ENCODE measurements at places on chromosomes 4 and X. TPM values are rescaled to one million over a fixed set of nuclear protein-coding genes. Genes with fewer than 3 reads are reported as not detected.

GRCh38 chrX:102654696-102655095 is 3.4 kb downstream of the GPRASP1 start:
- no peak for DNase-seq

- no peak for DNase-seq
Observed at GRCh38 chrX:32483534-32484136, 727.7 kb downstream of the DMD start.

DNA sequence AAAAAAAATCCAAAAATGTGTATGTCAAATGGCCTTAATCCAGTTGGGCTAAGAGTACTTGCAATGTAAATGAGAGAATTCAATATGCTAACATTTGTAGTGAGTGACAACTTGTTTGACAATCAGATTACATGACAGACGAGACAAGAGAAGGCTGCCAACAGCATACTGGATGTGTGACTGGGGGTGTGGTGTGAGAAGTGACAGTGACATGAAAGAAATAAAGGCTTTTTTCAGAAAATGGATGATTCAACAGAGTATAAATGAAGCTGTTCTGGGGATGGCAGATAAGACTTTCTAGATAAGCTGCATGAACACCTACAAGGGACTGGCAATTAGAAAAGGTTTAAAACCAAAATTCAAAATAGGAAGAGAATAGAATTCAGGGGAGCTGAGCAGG is 143.4 kb downstream of the CENPC start:
- no peak for DNase-seq

DNA sequence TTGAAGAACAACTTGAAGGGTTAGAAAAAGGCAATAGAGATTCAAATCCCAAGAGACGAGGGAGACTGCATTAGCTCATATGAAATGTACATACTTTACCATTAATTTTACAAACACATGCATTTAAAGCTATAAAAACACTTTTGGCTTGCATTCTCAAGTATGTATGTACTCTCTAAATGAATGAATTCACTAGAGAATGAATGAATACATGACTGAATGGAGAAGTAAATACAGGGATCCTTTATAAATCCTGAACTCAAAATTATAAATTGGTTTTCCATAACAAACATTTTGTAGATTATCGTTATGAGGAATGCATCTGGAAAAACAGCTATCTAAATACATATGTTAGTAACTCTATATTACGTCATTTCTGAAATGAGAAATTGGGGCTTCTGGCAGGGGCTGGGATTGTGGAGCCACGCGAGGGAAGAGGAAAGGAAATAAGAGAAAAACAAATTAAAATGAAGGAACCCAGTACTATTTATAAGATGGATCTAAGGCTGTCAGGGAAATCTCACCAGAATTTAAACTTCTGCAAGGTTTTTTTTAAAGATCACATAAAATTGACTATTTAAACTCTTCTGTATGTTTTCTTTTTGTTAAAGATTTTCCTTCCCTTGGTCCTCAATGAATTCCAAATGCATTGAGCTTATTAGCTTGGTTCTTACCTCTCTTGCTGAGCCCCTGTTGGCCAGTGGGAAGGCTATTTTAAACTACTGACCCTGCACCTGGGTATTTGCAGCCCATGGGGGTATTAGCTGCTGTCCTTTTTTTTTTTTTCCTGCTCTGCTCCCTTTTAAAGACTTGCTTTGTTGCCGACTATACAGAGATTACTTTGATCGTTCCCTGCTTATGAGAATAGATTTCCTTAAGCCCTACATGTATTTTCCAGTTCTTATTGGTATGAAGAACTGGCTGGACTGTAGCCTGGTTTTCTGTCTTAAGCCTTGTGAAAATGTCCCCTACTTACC is 207.8 kb downstream of the ADGRL3 start:
- DNase-seq = no peak

ACE2 gene
- 5.6 TPM for total RNA-seq

DNA sequence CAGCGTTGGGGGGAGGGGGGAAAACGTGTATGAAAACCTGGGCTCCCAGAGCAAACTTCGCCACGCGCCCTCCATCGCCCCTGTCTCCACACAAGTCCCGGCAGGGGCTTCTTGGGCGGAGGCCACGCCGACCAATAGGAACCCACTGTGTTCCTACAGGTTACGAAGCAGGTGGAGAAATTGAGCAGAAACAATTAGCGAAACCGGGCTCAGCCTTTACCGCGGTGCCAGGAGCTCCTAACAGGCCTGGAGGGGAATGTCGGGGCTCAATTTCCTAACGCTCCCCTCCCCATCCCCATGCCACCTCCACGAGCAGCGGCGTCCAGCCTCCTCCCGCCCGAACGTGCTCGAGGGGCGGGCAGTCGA is 589 bp upstream of the KIT start:
- DNase-seq = no peak

CITED1 gene
- total RNA-seq = 24.6 TPM

GRCh38 chr4:39063430-39063829 is 1.4 kb downstream of the KLHL5 start:
- no peak for DNase-seq

UGT2B11 gene
- total RNA-seq = 18.4 TPM

DNA sequence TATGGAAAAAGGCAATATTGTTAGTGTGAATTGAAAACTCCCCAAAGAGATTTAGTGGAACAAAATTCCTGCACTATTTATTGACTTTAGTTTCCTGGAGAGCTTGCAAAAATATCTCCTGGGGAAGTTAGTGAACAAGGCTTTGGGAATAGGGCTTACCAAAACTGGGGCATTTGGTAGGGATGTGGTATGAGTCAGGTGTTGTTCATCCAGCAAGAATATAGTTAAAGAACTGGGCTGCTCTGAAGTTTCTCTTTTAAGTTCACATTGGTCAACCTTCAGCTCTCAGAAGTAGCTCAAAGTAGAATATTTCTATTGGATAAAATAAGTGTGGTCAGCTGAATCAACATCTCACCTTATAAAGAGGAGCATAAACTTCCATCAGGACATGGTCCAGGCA is 185.0 kb downstream of the CPE start:
- DNase-seq = no peak

DNA sequence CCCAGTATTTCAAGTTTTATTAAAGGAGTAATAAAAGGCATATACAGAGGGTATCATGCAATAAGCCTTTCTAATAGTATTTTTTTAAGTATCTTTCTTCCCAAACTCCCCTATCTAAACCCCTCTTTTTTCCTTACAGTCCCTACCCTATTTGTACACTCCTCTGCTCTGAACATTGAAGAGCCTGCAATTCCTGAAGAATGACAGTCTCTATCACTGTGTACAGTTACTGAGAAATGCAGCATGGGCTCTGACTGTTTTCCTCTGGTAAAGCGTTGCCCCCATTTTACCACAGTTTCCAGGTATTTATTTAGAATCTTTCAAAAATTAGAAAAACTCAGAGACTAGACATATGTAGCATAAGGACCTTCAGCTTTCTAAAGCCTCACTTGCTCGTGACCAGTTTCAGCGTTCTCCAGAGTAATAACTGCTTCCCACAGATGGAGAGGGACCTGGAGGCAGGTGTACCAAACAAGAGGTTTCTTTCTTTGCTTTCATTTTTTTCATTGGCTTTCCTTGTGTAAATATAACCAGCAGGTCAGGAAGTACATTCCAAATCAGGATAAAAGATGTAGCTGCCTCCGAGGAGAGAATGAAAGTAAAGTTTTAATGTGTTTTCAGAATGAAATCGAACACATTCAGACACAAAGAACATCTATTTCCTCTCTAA is 230.8 kb downstream of the CFAP299 start:
- DNase-seq = no peak

MORC4 gene
- total RNA-seq = 19.7 TPM

ARSJ gene
- total RNA-seq = 10.7 TPM

- DNase-seq = no peak
Observed at GRCh38 chrX:118990512-118991227, 16.3 kb downstream of the LONRF3 start.

- no peak for DNase-seq
Observed at GRCh38 chr4:20353646-20354045, 101.9 kb downstream of the SLIT2 start.

DNA sequence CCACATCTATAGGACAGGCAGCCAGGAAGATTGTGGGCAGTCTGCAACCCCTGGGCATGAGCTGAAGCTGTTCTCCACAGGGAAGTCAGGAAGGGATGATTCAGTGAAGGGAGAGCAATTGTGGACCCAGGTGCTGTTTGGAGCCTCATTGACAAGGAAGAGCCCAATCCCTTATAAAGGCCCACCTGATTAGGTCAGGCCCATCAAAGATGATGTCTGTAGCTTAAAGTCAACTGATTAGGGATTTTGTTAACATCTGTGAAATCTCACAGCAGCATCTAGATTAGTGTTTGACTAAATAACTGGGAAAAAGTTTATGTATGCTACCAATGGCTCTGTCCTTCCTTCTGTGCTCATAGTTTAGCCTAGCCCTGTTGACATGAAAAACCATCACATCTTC is 127.5 kb downstream of the FRAS1 start:
- no peak for DNase-seq

- DNase-seq = no peak
Observed at GRCh38 chr4:156158747-156159146, 205.1 kb upstream of the CTSO start.

GRCh38 chr4:48668254-48669017 is 111.6 kb downstream of the FRYL start:
- DNase-seq = no peak

RRH gene
- total RNA-seq = not detected

DNA sequence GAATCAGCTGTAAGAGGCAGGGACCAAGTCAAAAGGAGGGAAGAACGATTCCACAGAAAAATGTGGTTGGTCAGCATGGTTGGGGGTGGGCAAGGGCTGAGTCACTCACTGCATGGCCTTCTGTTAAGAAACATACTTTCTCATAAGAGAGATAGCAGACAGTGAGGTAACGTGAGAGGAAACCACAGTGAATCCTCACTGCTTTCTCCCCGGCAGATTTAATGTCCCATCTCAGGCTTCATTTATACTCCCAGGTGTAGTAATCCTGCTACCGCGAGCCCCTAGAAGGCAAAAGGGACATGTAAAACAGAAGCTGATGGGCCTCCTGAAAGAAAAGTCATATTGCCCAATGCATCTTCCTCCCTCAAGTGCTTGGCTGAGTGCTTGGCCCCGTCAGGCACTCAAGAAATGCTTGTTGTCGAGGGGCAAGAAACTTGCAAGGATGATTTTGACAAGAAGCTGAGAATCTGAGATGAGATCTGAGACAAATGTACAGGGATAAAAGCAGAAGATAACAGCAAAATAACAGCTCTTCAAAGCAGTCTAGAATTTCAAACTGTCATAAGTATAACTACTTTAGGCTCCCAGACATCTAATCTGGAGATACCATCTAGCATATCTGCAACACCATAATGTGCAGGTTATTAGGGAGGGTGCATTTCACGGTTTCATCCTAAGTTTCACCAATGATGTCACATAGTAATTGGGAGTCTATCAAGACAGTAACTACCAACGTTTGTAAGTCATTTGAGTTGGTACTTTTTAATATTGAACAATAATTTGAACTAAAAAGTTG is 40.2 kb downstream of the SH3KBP1 start:
- no peak for DNase-seq

DNA sequence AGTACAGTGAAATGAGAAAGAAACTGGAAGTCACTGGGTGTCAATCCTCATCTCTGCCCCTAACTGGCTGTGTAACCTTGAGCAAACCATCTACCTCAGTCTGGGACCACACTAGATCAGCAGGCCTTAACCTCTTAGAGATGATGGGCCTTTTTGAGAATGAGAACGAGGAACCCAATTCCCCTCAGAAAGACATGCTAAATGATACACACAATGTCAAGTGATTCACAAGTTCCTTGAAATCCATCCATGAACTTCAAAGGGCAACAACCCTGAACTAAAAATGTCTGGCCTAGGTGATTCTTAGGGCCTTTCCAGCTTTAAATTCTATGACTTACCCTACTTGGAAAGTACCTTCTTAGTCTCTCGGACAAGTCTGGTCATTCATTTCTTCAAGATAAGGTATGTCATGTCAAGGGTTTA is 47.4 kb downstream of the ACSL4 start:
- DNase-seq = no peak

DDX53 gene
- total RNA-seq = not detected

CCDC120 gene
- 6.3 TPM for total RNA-seq

HSFX4 gene
- total RNA-seq = not detected

PAGE2 gene
- not detected for total RNA-seq

DNA sequence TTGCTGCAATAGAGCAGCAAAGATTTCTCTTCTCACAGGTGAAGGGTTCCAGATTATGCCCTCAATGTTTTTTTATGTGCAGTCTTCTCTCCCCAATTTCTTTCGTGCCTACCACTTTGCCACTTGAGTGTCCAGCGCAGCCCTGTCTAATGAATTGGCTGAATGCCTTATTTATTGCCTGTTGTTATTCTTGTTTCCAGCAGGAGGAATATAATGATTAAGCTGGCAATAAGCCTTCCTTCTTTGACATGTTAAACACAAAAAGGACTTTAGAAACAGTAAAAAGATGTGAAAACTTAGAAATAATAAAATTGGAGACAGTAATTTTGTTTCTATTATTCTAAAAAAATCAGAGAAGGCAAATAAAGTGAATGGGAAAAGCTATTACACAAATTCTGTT is 34.6 kb upstream of the FRAS1 start:
- no peak for DNase-seq

DNA sequence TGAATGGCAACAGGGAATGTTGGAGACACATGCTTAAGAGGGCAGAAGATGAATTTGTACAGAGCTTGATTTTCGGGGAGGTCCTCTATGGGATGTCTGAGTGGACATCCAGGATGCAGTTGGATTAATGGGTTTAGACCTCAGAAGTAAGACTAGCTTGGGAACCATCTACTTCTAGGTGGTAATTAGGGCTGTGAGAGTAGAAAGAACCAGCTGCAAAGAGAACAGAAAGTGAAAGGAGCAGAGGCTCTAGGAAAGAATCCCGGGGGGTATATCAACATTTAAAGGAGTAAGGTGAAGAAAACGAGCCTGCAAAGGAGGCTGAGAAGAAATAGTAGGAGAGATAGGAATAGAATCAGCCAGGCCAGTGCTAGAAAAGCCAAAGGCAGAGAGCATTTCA is 29.0 kb upstream of the NKRF start:
- no peak for DNase-seq

DNA sequence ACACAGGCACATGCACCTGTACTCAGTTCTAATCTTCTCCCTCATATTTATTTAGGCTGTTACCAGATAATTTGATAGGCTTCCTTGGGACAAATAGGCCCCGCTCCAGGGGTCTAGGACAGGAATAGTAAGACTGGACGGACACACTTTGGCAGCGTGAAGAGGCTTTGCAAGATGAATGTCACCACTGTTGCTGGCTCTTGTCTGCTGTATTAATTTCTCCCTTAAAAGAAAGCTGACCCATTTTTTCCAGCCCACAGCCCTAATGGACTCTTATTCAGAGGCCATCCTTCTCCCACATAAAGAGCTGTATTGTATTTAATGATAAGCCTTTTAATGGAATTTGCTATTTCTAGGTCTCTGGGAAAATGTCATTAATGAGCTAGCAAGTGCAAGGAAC is 18.0 kb downstream of the FAM184B start:
- DNase-seq = no peak

DNA sequence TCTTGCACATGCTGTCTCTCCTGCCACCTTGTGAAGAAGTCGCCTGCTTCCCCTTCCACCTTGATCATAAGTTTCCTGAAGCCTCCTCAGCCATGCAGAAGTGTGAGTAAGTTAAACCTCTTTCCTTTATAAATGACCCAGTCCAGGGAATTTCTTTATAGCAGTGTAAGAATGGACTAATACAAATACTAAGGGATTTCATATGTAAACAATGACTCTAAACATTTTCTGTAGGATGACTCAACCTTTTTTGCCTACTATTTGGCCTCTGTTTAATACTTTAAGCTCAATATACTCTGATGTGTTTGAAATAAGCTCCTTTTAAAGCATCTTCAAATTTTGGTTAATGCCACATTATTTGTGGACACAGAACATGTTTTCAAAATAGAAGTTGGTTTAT is 813.5 kb upstream of the SLIT2 start:
- DNase-seq = no peak

GRCh38 chrX:48511560-48511959 is 2.8 kb downstream of the PORCN start:
- no peak for DNase-seq

EPGN gene
- total RNA-seq = 0.33 TPM

Measured in breast epithelium (tissue), 4 donors.